ENCODE measurements at places on chromosomes 13 and 19.

DNA sequence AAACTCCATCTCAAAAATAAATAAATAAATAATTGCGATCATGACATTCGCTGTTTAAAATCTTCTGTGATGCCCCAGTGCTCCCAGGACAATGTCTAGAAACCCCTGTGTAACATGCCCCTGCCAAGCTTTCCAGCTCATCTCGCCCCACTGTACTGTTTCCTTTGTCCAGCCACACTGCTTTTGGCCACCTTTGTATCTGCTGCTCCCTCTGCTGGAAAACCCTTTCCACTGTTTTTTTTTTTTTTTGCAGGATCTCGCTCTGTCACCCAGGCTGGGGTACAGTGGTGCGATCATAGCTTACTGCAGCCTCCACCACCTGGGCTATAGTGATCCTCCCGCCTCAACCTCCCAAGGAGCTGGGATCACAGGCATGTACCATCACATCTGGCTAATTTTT is 7.5 kb downstream of the PLAUR start:
- DNase-seq = no peak

GRCh38 chr19:18943465-18943864 is 2.4 kb upstream of the HOMER3 start:
- no peak for DNase-seq

GRCh38 chr19:645912-646778 is 6.5 kb downstream of the FGF22 start:
- DNase-seq = no peak

DNA sequence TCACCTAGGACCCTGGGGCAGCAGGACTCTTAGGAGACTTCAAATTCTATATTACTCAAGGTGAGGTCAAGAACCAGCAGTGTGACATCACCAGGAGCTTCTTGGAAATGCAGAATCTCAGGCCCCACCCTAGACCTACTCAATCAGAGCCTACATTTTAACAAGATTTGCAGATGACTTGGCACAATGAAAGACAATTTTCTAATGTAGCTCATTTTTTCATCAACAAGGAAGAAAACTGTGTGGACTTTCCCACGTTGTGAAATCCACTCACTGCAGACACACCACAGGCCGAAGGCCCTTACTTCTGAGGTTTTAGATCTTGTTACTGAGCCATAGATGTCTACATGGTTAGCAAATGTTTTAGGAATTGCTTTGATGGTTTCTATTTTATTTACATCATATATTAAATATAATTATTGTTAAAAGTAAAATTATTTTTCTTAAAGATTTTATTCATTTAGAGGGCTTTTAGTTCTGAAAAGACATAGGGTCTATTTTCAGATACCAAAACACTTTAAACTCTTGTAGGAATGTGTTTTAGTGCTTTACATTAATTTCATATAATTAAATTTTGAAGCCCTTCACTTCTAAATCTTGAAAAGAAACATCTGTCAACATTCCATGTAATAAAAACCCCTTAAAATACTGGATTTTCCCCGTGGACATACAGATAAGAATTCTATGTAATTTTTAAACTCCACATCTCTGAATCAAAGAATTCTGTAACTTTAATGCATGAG is 18.5 kb upstream of the STARD13 start:
- no peak for DNase-seq

- DNase-seq = no peak
These were observed 3.0 kb downstream of the ANGPTL4 start for GRCh38 chr19:8366961-8367326.
